Activated naive CD4-positive, alpha-beta T cell (primary cell): ENCODE measurements at places on chromosomes 1 and 21.

GRCh38 chr1:226738995-226739695 is at the start of gene ITPKB:
ITPKB (minus strand) TSS chr1:226739282; CDS start chr1:226737458, 1,824 bp downstream.
- DNase-seq: no peak

DNA sequence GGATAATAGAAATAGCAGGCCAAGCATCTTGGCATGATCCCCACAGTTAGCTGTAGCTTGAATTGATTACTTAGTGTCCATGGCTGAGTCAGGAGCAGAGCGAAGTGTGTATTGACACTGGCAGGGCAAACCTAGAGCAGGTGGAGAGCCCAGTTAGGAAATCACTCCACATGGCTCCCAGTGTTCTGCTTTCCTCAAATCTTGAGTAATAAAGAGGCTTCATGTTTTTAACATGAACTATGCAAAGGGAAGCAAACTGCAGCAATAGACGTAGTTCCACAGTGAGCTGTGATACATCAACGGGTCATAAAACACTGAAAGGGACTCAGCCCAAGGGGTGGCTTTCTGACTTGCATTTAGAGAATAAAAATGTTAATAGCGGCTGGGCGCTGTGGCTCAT is 28.9 kb downstream of the RHEX start:
- DNase-seq: no peak

GRCh38 chr1:240649733-240650721 is 38.1 kb upstream of the GREM2 start:
- no peak for DNase-seq

- no peak for DNase-seq
Measured at GRCh38 chr1:185435696-185436379, 118.8 kb upstream of the IVNS1ABP start.

- no peak for DNase-seq
Measured at GRCh38 chr1:228335406-228336307, 71.0 kb downstream of the TRIM11 start.

- no peak for DNase-seq
Measured at GRCh38 chr1:76279101-76279748, 204.7 kb downstream of the ST6GALNAC3 start.

DNA sequence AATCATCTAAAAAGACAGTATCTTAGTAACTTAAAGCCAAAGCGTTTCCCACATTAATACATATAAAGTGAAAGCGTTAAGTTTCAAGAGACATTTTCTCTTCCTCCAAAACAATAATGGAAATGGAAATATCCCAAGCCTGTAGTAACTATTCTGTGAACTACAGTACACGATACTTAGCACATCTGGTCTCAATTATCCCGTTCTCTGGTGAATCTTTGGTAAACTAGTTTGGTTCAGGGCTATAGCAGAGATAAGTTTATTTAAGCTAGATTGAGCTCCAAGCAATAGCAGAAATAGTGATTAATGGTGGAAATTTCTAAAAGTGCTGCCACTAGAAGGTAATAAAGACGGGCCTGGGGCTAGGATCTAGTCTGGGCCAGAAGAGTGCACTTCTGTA is 55.2 kb downstream of the PCNX2 start:
- no peak for DNase-seq

GRCh38 chr1:96145492-96145891 is 576.1 kb upstream of the PTBP2 start:
- DNase-seq: no peak

DNA sequence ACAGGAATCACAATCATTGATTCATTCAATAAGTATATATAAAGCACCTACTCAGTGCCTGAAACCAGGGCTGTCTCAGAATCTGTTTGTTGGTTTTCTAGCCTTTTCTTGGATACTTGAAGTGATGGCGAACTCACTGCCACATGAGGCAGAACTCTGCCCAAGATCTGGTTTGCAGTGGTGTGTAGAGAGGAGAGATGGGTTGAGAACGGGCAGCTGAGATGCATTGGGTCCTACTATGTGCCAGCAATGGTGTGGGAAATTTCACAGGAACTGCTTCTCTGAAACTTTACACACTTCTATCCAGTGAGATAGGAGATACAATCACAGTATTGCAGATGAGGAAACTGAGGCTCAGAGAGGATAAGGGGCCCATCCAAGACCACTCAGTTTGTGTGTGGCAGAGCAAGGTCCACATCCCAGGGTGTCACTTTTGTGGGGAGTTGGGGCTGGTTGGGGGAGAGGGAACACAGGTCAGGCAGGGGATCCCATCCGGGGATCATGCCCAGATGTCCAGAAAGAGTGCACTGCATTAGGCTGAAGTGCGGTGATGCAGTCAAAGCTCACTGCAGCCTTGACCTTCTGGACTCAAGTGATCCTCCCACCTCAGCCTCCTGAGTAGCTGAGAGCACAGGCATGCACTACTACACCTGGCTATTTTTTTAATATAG is 83.7 kb upstream of the IFFO2 start:
- no peak for DNase-seq

GRCh38 chr1:19738669-19739068 is 61.0 kb downstream of the TMCO4 start:
- no peak for DNase-seq

DNA sequence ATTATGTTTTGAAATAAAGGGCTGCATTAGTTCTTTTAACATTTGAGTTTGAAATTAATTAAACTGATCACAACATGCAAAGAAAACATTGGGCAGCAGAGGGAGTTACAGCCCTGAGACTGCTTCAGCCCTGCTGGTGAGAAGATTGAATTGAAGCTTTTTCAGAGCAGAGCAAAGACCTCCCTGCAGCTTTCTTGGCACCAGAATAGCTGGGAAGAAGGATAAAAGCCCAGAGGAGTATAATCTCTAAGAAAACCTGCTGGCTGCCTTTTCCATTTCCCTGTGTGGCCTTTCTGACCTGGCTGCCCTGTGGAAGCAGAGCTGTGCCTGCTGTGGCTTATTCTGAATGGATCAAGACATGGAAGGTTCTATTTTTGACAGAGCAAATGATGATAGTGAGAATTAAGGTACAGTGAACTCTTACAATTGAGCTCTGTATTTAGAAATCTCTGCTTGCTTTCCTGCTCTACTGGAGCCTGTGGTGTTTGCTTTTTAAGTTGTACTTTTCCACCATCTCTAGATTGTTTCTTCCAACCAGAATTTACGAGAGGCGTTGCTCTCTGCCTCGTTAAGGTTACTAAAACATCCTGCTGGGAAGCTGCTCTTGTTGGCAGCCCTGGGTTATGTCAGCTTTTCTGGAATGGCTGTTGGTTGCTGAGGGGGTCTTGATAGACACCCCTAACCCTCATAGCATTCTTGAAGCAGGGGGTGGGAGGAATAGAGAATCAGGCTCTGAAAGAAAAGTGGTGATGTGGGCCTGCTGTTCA is 9.9 kb downstream of the SNRPE start:
- no peak for DNase-seq

DNA sequence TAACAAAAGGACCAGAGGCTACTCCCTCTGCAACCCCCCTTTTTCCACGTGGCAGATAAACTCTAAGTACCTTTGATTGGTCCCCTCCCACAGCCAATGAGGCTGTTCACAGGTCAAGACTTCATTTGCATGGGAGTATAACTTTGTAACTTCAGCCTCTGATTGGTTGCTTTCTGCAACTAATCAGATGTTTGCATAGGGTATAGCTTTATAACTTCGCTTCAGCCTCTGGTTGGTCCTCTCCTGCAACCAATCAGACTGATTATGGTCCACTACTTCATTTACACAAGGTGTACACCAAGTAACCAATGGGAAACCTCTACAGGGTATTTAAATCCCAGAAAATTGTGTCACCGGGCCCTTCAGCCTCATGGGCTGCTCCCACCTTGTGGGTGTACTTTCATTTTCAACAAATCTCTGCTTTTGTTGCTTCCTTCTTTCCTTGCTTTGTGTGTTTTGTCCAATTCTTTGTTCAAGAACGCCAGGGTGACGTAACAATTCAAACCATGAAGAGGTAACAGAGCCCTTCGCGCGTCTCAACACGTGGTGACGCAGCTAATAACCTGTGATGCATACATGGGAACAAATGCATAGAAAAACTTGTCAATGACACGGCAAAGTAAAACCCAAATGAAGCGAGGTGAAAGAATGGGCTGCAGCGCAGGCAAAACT is 47.2 kb downstream of the VPS26C start:
- no peak for DNase-seq

GRCh38 chr1:207284209-207284897 is 37.1 kb upstream of the CD55 start:
- no peak for DNase-seq

GRCh38 chr21:33451634-33452071 is 28.1 kb downstream of the TMEM50B start:
- no peak for DNase-seq

DNA sequence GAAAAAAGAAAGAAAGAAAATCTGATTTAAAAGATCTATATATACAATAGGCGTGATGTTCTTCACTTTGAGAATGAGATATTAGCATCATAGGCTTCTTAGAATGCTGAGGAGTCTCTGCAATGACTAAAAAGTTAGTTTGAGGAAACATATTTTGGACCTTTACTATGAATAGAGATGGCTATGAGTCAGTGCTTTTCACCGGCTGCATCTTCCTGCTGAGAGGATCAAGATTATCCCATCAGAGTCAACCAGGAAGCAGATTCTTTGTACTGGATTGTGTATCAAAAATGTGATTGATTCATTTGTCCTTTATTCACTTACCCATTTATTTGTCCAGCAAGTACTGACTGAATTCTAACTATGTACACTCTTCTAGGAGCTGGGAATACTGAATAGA is 144.2 kb downstream of the KCNK2 start:
- DNase-seq: no peak

GRCh38 chr1:192053531-192053971 is 104.7 kb upstream of the RGS18 start:
- DNase-seq: no peak

DNA sequence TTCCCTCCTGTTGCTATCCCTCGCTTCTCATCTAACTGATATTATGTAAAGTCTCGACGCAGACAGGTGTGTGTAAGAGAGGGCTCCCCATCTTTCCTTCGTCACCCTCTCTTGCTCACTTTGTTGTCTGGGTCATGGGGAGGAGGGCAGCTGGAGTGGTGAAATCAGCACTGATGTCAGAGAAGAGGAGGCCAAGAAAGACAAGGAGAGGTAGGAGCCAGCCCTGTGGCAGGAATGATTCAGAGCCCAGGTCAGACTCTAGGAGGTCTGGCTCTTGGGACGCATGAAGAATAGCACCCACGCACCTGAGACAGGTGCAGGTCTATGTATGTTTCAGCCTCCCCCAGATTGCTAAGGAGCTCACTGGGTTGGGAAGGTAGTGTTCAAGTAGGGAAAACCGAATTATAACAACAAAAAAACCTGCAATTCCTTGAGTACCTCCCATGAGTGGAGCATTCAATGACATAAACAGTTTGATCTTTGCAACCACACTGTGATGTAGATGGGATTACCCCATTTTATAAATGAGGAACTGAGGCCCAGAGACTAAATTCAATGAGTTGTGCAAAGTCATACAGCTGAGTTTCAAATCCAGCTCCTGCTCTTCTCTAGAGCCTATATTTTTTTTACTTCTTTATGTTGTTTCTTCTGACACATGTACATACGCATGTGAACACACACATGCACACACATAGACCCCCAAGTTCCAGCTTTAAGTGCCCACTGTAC is 10.4 kb downstream of the NUAK2 start:
- no peak for DNase-seq

DNA sequence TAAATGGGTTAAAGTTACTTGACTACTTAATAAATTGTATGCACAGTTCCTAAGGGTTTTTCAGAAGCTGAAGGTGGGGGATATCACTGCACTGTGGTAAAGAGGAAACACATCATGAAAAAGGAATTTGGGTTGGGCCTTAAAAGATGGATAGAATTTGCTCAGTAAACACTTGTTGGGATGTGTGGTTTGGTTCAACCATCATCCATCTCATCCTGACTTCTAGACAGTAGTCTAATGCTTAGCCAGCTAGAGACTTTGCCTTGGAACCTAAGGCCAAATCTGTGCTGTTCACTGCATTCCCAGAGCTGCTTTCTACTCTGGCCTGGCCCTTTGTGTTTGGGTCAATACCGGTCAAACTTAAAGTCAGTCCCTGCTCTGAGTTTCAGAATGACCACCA is 30.6 kb downstream of the LY9 start:
- DNase-seq: no peak

GRCh38 chr1:21302747-21303715 is 12.8 kb upstream of the ECE1 start:
- no peak for DNase-seq

DNA sequence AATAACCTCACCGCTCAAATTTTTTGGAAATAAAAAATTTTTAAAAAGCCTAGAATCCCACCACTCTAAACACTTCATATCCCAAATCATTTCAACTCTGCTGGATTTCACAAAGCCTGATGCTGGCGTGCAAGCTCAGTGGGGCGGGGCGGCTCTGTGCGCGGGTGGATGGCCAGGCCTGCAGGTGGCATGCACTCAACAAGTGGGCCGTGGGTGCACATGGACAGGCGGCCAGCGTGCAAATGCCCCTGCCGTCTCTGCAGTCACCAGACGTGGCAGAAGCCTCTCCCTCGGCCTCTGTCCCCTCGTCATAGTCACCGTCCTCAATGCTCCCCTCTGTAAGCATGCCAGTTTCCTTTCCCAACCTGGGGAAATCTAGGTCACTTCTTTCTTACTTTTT is 6.6 kb upstream of the PDE9A start:
- no peak for DNase-seq
